ENCODE measurements at places on chromosomes 1 and 21. TPM values are rescaled to one million over a fixed set of nuclear protein-coding genes. Genes with fewer than 3 reads are reported as not detected.

DNA sequence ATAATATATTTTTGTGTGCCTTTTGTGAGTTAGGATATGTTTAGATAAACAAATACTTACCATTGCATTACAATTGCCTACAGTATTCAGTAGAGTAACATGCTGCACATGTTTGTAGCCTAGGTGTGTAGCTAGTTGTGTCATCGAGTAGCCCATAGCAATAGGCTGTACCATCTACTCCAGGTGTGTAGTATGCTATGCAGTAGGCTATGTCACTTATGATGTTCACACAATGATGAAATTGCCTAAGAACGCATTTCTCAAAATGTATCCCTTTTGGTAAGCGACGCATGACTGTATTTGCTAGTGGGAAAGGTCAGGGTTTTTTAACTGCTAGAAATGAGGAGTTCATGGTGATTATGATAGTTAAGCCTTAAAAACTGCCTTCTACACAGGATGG is 30.0 kb upstream of the B3GALT5 start:
- no peak for DNase-seq

BLACAT1 gene
- total RNA-seq = 0.19 TPM

DNA sequence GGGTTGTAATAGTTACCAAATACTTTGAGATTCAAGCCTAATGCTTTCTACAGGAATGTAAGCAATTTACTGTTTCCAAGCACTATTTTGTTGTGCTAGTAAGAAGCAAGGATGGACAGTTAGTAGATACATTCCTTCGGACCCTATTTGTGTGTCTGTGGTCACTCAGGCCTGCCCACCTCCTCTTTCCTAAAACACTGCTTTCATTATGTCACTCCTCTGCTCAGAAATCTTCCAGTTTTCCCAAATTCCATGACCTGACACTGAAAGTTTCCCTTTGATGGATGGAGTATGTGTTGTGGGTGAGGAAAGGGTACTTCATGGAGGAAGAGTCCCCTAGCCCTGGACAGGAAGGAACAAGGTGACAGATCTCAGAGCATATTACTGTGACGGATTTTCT is 141.1 kb downstream of the DISP1 start:
- DNase-seq = no peak

GRCh38 chr1:87903242-87903641 is 574.6 kb downstream of the LMO4 start:
- no peak for DNase-seq

- no peak for DNase-seq
Measured at GRCh38 chr1:27314169-27314568, 7.8 kb upstream of the TMEM222 start.

GRCh38 chr1:107010582-107010981 is 45.9 kb upstream of the PRMT6 start:
- DNase-seq = no peak
